ENCODE measurements at places on chromosomes 2 and 18.
A peak's percentile ranks its signal among the peaks of the same experiment; 100 is the strongest.

- DNase-seq = no peak
Observed at GRCh38 chr2:20553580-20553979, 97.3 kb downstream of the HS1BP3 start.

GRCh38 chr18:34467058-34467457 is 242.3 kb upstream of the NOL4 start:
- DNase-seq = no peak

DNA sequence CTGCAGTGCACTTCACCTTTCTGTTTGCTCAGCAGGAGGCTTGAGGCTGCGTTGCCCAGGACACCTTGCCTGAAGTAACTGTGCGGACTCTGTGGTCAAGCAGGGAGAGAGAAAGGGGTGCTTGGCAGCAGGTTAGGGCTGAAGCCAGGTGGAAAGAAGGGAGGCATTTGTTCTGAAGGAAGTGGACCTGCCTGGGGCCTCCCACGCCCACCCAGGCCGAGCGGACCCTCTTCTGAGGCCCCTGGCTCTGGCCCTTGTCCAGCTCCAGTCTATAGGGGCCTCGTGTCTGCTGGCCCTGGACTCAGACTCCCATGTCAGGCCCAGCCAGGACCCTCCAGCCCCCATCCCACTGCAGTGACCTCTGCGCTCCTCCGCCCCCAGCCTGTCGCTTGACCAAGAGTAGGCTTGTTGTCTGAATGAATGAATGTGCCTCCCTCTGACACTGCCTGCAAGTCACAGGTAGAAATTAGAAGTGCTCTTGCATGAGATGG is 2.5 kb downstream of the SNED1 start:
- DNase-seq = no peak

DNA sequence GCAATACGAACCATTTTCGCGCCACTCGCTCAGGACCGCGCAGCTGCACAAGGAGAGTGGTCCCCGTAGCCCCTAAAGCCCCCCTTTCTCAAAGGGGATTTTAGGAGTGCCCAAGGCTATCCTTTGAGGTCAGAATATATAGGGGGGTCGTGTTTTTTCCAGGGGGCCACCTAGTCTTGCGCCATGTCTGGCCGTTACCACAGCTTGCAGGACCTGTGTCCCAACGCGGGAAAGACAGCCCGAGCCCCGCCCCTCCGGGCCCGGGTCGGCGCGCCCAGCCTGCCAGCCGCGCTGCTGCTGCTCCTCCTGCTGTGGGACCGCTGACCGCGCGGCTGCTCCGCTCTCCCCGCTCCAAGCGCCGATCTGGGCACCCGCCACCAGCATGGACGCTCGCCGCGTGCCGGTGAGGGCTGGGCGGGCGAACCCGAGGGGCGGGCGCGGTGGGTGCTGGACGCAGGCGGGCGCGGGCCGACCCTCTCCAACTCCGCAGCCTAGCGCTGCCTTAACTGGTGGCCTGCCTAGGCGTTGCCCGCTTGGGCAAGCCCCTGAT is at the start of gene CDCA7:
CDCA7 (plus strand) TSS at position 291 of the 550 bp plus-strand sequence; CDS start at position 383, 92 bp downstream.
- peak; percentile 56 for DNase-seq

DNA sequence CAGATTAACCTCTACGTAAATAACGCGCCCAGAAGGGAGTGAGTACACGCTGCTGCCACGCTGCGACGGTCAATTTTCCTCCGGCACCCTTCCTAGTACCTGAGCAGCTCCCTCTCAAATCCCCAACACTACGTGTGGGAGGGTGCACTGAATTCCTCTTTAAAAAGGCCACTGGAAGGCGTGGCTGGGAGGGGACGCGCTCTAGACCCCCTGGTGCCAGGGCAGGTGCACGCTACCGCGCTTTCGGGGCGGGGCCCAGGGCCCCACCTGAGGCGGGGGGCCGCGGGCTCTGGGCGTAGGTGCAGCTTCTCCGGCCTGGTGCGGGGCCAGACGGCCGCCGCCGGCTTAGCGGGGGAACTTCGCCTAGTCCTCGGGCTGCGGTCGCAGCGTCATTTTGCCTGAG is 668 bp upstream of the ANKRD12 start:
- no peak for DNase-seq

DNA sequence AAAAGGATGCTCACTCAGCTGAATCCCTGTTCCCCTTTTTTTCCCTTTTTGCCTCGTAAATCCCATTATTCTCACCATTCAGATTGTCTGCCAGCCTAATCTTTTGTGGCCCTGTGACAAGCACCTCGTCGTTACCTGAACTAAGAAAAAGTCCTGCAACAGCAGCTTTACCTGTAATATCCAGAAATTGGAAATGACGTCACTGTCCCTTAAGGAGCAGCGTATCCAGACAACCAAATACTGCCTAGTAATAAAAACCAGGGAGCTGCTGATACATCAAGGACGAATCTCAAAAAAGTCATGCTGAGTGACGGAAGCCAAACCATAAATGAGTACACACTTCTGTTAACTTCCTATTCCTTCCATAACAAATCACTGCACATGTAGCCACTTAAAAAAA is 694.9 kb downstream of the GALR1 start:
- no peak for DNase-seq

- DNase-seq = no peak
Observed at GRCh38 chr2:176961775-176962619, 250.6 kb upstream of the HNRNPA3 start.

- no peak for DNase-seq
Observed at GRCh38 chr18:987325-988186, 82.9 kb downstream of the ADCYAP1 start.

DNA sequence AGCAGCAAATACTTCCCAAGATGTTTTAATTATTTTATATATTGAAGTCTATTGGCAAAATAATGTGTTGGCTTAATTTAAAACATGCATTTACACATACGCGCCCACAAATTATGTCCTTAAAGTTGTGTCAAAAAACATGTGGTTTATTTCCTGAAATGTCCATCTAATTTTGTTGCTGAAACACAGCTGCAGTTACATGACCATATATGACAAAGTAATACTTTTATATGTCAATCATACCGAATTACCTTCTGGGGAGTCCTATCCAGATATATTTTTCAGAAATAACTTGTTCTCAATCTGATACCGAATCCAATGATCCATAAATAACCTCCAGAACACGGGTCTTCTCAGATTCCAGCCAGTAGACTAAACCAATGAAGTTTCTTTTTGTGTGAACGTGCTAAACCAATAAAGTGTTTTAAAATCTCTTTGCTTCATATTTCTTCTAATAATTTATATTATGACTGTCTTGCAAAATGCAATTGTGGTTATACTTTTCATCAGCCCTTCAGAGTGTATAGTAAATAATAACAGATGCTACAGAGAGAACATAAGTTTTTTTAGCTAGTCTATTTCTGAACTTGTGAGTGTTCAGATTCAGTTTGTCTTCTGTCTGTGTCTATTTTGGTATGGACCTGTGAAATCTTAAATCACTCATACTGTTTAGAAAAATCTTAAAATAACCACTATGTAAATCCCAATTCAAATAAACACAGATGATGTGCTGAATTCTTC is 2.4 kb downstream of the SCG2 start:
- DNase-seq = no peak

DNA sequence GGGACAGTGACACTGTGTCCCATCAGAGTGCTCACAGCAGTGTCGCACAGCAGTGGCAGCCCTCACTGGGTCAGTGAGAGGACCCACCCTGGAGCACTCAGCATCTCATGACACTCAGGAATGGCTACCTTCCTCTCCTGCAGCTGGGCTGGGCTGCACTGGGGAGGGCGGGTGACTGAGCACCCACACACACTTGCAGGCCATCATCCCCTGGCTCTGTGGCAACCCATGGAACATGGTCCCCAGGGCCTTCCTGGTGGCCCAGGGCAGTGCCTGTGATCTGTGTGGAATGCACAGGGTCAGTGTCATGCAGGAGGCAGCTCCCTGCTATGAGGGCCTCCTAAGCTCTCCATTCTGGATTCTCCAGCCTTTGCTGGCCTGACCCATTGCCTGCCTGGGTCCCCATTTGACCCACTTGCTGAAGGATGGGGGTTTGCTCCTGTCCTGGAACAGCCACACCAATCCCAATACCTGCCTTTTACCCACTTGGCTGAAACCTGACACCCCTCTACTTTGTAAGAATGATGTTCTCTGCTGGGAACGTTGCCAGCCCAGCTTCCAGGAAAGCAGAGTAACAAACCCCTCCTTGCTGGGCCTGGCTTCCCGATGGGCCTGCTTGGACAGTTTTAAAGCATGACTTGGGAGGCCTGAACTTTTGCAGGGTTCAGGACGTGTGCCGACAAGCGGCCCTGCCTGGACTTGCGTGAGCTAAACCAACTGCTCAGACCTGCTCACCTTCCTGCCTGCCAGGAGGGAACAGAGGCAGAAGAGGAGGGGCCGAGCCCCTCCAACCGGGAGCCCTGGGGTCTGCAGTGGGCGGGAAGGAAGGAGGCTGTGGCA is 13.7 kb downstream of the HS6ST1 start:
- no peak for DNase-seq

DNA sequence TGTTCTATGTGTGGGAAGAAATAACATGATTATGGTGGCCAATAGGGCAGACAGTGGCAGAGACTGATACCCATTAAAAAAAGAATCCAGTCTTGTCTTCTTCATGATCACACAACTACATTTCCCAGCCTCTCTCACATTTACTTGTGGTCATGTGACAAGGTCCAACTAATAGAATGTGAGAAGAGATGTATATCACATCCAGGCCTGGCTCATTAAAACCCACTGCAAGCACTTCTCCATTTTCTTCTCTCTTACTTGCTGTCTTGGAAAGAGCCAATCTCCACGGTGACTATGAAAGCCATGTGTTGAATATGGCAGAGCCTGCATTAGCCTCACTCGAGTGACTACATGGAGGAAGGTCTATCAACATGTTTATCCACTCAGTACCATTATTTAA is 306.2 kb upstream of the ZEB2 start:
- no peak for DNase-seq

DNA sequence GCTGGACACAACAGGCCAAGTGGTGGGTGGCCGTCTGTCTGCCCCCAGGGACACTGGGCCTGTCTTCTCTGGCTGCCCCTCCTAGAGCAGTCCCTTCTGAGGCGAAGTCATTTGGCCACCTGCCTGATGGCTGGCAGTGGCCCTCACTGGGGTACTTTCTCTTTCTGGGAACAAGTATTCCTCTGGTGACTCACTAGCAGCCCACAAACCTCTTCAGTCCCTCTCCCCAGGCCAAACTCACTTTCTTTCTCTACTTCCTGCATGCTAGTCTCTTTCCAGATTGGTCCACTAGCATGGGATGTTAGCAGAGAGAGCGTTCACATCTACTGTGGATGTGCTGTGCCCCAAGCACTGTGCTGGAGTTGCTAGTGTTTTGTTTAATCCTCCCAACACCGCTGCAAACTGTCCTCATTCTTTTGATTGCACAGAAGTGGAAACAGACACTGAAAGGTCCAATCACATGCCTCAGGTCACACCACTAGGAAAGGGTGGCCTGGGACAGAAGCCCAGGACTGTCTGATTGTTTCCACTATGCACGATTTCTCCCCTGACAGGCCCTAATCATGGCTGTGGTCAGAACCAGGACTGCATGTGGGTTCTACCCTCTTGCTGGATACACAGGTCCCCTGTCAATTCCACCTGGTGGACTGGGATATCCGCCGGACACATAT is 5.2 kb downstream of the DYSF start:
- no peak for DNase-seq

DNA sequence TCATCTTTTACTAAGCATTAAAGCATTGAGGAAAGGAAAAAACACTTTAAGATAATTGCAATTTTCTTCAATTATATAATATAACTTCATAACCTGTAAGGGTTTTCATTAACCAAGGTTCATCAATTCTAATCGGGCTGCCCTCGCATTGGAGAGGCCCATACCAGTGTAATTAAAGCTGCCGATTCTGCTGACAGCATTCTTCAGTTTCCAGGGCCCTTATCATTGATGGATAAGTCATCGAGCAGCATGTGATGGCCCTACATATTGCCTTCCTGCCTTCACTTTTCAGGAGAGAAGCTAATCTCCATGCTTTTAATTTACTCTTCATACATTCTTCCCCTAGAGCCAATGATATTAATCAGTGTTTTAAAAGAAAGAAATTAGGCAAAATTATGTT is 92.0 kb downstream of the NCKAP5 start:
- DNase-seq = no peak

DNA sequence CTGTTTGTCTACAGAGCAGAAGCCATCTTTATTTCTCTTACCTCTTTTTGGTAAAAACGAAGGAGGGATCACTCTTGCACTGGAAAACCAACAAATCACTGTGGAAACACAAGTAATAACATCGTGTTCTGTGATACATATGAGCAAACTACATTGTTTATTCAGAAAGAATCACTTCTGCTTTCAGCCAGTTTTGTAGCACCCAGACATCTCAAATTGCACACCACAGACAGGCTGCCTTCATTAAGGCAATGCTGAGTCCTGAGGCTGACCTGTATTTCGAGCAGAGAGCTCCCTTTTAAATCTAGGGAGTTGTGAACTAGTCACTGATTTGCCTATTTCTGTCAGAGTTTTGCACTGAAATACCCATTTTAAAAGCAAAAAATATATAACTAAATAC is 1003.2 kb upstream of the FAM98A start:
- DNase-seq = no peak

GRCh38 chr18:22169011-22169888 is at the start of gene GATA6:
TSS of gene GATA6 (plus strand) at chr18:22169589. CDS start at chr18:22171145, 1,556 bp downstream.
- DNase-seq = no peak

DNA sequence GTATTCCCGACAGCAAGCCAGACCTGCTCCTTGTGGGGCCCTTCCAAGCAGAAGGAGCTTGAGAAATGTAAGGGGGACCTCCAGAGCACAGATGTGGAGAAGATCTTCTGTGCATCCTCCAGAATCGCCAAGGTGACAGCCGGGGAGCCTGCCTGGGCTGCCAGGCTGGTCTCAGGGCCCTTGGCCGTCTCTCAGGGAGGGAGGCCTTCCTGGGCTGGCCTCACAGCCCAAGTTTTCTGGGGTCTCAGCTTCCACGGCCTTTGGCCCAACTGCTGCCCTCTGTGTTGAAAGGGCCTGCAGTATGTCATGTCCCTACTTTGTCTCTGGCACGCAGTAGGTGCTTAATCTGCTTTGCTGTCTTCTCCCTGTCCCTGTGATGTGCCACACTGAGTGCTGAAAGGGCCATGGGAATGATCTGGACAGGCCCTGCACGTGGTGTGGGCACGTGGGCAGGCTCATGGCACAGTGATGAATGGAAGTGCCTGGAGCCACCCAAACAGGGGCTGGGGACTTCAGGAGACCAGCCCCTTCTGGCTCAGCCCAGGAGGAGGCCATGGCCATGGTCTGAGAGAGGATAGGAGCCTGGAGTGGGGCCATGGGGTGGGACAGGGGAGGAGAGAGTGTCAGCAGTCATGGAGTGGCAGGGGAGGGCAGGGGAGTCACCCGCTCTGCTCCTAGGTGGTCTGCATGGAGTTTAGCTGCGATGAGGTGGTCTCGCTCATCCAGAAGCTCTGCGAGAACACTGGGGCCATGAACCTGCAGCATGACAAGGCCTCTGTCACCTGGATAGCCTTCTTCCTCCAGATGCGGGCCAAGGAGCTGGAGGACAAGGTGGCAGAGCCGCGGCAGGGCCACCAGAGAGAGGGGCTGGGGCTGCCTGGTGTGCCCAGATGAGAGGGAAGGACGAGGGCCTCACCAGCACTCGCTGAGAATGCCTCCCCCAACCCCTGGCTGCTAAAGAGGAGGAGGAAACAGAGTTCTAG is 35.4 kb downstream of the HJURP start:
- no peak for DNase-seq

- no peak for DNase-seq
Observed at GRCh38 chr2:6454286-6454990, 411.3 kb downstream of the CMPK2 start.

Data from C1 segment of cervical spinal cord (tissue), 14 donors.